ENCODE measurements at places on chromosomes 16 and 17.

DNA sequence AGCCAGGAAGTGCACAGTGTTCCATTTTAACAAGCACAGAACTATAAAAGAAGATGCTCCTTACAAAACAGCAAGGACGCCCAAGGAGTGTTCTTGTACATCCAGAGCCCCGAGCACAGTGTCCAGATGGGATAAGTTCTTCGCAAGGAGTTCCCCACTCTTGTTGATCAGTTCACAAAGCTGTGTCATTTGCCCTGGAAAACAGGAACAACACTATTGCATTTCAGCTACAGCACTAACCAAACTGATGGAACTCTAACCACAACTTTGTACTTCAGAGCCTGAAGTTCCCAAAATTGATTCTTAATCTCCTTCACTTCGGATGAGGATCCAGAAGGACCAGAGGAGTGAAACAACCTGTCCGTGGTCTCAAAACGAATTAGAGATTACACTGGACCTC, 5.1 kb downstream of the COPS3 start:
- DNase-seq = no peak

DNA sequence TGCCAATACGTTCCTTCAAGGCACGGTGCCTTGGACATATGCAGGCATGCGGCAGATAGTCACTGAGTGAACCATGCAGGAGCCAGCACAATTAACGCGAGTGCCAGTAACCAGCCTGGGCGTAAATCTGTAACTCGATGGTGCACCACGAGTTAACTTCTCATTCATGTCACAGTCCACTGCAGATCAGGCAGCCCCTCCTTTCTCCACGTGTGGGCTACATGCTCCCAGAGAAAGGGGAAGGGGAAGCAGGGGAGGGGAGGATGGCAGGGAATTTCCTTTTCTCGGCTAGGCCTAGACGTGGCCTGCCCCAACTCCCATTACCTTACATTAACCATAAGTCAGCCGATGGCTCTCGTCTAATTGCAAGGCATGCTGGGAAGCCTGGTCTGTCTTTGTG, 287.9 kb downstream of the CPPED1 start:
- DNase-seq = no peak

GRCh38 chr17:65677932-65678331, 116.5 kb upstream of the AXIN2 start:
- DNase-seq = peak; percentile 20

GRCh38 chr17:30208214-30208613, 27.3 kb downstream of the SLC6A4 start:
- no peak for DNase-seq

DNA sequence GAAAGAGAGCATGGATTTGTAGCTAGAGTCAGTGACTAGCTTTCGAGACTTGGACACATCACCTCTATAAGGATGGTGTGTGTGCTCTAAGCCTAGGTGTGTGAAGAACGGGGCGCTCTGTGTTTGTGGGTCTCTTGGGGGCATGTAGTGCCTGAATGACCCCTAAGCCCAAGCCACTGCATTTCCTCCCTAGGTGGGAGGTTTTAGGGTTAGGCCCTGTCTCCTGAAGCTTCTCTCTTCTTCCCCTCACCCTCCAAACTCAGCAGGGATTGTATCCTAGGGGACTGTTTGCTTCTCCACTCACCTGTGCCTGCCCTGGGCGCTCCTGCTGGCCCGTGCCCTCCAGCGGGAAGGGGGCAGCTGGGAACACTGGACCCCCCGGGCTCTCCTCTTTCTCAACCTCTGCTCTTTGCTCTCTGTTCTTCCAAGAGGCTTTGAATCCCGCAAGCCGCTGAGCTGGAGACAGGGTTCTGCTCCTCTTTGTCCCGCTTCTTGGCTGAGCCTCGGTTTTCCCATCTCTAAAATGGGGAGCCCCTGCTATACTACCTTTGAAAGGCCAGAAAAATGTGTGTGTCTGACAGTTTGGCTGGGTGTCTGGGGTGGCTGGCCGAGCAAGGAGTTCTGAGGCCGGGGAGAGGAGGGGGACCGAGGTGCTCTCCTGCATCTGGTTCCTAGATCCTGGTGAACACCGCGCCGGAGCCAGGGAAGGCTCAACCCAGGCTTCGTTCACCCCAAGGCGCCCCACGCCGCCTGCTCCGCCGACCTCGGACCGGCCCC, 810 bp downstream of the CYGB start:
- DNase-seq = no peak

- DNase-seq = no peak
These were observed 14.4 kb downstream of the SYT17 start for GRCh38 chr16:19182481-19182880.

DNA sequence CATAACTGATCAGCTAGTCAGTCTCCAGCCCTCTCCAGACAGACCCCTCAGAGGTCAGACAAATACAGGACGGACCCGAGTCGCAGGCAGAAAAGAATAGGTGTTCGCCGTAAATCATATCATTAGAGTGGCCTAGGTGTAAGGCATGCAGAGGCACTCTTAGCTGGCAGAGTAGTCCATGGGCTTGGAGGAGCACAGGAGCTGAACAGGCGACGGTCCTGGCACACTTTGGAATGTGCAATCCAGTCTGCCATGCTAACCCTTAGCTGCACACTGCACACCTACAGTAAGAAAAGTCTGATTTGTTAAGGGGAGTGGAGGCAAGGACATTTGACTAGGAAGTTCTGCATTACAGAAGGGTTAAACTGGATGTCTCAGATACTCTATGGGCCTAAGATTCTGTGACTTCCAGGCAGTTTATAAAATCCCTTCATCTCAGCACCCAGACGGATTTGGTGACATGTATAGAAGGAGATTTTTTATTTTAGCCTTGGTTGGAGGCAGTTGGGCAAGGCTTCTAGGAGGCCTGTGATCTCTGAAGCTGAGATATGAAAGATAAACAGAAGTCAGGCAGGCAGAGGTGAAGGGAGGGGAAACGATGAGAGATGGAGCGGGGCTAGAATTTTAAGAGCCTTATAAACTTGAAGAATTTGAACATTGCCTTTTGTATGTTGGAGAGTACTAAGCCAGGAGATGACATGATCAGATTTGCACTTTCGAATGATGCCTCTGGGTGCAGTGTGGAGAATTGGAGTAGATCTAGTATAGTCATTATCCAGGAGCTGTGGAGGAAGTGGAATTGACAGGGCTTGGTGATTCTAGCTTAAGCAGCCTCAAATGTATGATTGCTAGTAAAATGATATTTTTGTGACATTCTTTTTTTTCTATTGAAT, 34.6 kb upstream of the SLC5A11 start:
- DNase-seq = no peak

DNA sequence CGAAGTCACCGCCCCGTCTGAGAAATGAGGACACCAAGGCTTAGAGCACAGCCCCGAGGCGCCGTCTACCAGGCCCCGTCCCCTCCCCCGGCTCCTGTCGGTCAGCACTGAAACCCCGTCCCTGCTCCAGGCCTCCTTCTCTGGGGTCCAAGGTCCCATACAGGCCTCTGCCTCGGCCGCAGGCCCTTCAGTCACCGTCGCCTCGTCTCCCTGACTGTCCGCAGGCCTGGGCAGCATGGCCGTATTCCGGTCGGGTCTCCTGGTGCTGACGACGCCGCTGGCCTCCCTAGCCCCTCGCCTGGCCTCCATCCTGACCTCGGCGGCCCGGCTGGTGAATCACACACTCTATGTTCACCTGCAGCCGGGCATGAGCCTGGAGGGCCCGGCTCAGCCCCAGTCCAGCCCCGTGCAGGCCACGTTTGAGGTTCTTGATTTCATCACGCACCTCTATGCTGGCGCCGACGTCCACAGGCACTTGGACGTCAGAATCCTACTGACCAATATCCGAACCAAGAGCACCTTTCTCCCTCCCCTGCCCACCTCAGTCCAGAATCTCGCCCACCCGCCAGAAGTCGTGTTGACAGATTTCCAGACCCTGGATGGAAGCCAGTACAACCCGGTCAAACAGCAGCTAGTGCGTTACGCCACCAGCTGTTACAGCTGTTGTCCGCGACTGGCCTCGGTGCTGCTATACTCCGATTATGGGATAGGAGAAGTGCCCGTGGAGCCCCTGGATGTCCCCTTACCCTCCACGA, 617 bp downstream of the COASY start:
- no peak for DNase-seq

- no peak for DNase-seq
These were observed 36.5 kb downstream of the CYTH1 start for GRCh38 chr17:78745407-78746088.

DNA sequence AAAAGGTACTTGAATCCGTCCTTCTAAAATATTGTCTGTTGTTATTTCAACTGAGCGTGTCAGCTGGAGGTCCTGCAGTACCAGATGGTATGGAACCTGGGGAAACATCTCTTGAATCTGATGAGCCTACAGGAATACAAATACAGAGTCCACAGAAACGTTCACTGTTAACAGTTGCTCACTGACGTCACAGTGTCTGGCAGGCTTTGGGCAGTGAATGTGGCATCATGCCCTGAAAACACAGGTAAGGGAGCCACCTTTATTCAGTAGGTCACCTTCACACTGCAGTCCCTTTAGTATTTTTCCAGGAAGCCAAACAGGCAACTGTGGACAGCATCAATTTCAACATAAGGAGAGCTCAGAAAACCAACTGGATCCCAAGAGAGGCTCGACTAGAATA, 56.1 kb downstream of the AMFR start:
- no peak for DNase-seq

DNA sequence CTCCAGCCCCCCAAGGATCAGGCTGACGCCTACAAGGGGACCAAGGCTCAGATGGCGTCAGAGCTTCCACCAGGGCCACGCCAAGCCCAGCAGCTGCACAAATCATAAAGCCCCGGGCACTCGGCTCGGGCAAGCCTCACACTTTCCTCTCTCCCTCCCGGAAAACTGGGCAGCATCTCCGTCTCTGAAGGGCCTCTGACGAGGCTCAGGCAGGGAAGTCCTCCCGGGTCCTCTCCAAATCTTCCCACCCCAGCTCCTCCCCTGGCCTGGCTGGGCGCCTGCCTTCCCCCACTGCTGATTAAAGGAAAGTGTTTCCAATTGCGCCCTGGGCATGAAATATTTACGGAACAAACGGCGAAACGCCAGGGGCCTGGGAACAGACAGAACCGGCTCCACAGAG, 38.5 kb downstream of the PIEZO1 start:
- no peak for DNase-seq

DNA sequence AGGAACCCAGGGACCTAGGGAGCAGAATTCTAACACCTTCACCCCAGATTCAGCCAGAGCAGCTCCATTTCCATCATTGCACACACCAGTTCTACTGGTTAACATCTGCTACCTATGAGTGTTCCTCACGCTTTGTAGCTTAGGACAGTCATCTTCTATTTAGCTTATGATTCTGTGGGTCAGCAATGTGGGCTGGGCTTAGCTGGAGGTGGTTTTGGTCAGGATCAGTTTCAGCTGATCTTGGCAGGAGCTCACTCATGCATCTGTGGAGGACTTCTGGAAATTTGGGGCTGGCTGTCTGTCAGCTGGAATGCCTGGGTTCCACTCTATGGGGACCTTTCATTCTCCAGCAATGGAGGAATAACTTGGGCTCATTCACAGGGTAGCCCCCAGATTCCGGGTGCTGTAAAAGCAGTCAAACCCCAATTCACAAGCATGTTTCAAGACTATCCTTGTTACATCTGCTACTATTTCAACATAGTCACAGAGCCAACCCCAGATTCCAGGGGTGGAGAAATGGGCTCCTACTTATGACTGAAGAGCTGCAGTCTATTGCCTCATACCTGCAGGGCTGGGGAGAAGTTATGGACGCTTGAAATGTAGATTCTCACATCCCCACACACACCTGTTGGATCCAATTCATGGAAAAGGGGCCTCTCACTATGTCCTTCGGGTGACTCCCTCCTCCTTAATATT, 3.4 kb upstream of the HP start:
- DNase-seq = peak; percentile 25

Data from AG08395 (cell line).